Mesenteric fat pad (tissue), 1 donor: ENCODE measurements at places on chromosomes 5 and 9.

GRCh38 chr9:111632060-111632459 is 926 bp downstream of the DNAJC25 start:
- DNase-seq, result no peak

DNA sequence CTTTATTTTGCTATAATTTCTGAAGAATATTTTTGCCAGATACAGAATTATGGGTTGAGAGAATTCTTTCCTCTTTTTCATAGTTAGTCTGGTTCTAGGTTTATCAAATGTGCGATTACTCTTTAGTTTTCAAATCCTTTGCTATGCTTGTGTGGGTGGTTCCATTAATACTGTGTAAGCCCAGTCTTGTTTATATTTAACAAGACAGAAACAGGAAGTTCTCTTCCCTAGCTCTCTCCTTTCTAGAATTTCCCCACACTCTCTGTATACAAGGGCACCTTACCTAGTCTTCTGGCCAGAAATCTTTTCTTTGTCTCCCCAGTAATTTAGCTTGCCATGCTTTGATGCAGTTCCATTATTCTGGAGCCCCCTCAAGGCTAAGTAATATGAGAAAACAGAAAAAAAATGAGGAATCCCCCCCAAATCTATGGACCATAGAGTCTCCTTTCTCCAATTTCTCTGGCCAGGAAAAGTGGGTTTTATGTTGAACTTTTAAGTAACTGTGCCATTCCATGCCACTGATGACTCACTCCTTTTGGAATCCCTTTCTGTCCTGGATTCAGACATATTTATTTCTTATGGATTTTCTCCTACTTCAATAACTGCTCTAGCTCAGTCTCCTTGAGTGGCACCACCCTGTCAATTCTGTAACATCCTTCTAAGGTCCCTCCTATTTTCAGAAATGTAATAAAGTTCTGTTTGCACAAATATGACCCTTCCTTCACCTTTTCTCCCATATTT is 1714.1 kb downstream of the EFNA5 start:
- no peak for DNase-seq

DNA sequence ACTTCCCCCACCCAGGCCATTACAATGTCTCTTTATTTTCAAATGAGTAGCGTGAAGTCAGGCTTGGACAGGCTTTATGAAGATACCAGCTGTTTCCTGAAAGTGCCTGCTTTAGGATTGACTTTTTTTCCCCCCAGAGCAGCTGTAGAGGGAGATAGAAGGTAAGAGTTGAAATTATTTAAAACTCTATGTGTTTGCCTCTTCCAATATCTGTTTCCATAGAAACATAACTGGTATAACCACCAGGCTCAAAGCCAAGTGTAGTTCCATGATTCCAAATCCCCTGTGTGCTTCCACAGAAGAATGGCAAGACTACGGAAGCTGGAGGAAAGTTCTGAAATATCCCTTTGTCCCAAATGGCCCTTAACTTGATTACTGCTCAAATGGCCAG is 87.4 kb upstream of the TBC1D2 start:
- DNase-seq, result no peak

GRCh38 chr5:143244000-143244736 is 159.3 kb downstream of the NR3C1 start:
- no peak for DNase-seq

DNA sequence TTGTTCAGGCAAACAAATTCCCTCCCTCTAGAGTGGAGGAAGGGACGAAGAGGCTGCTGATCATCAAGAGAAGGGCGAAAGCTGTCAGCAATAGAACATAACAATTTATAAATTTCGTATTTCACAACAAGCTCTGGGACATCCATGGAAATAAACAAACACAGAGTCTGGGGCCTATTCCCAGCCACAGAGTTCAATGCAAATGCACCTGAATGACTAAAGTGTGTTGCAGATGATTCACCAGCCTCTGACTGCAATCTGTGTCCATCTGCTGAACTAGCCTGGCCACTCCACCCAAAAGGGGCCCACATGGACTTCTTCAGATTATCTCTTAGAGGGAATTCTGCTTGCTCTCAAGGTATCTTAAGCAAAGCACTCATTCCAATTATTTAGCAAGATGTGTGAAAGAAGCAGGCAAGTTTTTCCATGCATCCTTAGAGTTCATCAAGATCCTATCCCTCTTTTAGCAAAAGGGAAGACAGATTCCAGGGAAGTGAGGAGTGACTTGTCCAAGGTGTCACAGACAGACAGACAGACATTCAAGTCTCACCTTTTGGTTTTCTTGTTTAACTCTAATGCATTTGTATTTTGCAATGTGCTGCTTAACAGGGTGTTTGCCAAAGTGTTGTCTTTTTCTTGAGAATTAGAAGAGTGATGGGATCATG is 307.8 kb upstream of the PAPPA start:
- no peak for DNase-seq

DNA sequence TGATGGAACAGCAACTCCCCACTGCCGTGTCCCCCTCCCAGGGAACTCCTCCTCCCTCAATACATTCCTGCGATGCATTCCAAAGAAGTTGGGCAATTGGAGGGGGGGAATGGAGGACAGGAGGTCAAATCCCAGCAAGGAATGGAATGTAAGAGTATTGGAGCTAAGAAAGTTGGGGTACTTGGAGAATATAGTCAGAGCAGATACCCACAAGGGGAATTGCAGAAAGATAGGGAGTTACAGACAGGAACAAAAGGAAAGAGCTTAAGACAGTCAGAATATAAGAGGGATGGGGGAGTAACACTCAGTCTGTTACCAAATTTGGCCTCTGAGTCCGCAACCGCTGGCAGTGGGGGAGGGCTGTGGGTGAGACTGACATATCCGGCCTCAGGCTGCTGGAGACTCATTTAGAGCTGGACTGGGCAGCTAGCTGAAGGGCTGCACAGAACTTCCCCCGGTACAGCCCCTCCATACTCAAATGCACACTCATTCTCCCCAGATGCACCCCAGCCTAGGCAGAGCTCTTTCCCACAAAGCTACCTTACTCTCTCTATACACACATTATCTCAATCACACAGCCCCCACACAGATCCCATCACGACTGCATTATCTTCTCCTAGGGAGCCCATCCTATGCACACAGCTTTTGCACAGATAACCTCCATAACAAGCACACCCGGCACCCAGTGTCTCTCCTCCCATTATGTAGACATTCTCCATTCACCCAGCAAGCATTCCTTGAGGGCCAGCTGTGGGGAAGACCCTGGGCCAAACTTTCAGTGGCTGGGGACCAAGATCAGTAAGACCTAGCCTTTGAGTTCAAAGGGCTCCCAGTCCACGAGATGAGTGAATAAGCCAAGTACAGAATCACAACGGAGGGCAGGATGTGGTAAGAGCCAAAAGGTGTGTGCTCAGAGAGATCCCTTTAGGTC is 3.7 kb downstream of the TLN1 start:
- DNase-seq, result no peak
